PC-3 (cell line): ENCODE measurements at places on chromosomes 1 and 21. TPM values are rescaled to one million over a fixed set of nuclear protein-coding genes. Genes with fewer than 3 reads are reported as not detected.

GRCh38 chr1:29639741-29640427, 403.6 kb downstream of the PTPRU start:
- peak overlapping the region; percentile 58 for H3K27ac ChIP-seq
- no peaks in the 10 kb centered on the region for H3K36me3 ChIP-seq
- peak; percentile 76 for DNase-seq
- no peaks in the 10 kb centered on the region for H3K27me3 ChIP-seq
- no peak overlapping the region for H3K4me3 ChIP-seq

DNA sequence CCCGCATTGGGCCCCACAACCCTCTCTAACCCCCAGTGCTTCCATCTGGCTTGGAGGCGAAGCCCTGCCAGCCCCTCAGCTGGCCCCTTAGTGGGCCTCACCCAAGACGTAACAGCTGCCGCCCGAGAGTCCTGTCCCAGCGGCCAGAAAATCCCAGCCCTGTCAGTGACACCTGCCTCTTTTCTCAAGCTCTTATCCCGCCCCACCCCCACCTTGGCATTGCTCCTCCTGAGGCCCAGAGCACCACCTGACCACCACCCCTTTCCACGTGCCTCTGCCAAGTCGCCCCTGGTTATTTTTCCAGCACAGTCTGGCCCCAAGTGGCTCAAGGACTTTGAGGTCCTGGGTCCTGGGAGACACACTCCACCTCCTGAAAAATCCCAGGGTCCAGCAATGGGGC, 5.9 kb upstream of the CTRC start:
- peaks cover 8% of the 10 kb centered on the region; the same call in 1 of the 2 replicates for H3K36me3 ChIP-seq
- no peak for DNase-seq
- no peaks in the 10 kb centered on the region for H3K27me3 ChIP-seq
- peaks cover 23% of the 10 kb centered on the region for H3K4me1 ChIP-seq
- H3K27ac ChIP-seq, result peak overlapping the region; percentile 62

GRCh38 chr1:183550915-183551314, 39.3 kb downstream of the NCF2 start:
- no peak overlapping the region for H3K27ac ChIP-seq
- peaks cover 43% of the 10 kb centered on the region for H3K36me3 ChIP-seq
- no peak for DNase-seq
- no peaks in the 10 kb centered on the region for H3K4me1 ChIP-seq
- no peak overlapping the region for H3K4me3 ChIP-seq
- H3K27me3 ChIP-seq, result no peaks in the 10 kb centered on the region

The AMY1C gene
- total RNA-seq, result not detected in 2 replicates

- H3K27me3 ChIP-seq, result no peaks in the 10 kb centered on the region
- no peak for DNase-seq
- no peaks in the 10 kb centered on the region for H3K36me3 ChIP-seq
Observed at GRCh38 chr21:35423709-35424108, 374.6 kb upstream of the RUNX1 start.

DNA sequence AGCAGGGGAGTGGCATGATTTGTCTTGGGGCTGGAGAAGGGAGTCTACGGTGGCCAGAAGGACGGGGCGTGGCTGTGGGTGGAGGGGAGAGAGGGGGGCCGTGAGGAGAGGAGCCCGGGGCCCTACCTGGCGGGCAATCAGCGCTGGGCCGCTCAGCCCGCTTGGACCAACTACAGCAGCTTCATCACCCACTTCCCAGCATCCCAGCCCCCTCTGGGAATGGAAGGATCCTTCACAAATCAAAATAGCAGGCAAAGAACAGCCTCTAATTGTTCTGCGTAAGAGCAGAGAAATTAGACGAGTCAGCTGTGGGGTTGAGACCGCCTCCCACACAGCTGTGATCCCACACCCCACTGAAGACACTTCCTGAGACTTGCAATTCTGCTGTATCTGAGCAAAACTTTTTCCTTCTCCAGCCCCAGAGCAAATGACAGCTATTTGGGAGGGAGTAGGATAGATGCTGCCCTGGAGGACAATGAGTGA, 43.5 kb downstream of the OPRD1 start:
- H3K4me1 ChIP-seq, result no peaks in the 10 kb centered on the region
- DNase-seq, result no peak
- H3K36me3 ChIP-seq, result no peaks in the 10 kb centered on the region
- no peaks in the 10 kb centered on the region for H3K27me3 ChIP-seq
